ENCODE measurements at places on chromosomes 2 and 18.

DNA sequence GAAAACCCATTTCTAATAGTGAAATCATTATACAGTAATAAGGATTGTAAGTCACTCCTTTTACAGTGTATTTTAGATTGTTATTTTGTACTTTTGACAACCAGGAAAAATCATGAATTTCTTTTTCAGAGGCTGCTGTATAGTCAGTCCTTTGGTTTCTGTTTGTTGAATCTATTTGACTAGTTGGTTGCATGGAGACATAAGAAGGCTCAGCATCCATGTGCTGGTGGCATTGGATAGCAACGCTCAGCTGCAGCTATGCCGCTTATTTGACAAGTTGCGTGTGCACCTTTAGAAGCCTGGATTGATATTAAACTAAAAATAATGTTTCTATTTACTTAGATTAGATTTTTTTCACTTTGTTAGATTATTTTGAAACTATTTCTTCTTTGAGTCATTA, 254.1 kb upstream of the SYT4 start:
- no peak for DNase-seq

DNA sequence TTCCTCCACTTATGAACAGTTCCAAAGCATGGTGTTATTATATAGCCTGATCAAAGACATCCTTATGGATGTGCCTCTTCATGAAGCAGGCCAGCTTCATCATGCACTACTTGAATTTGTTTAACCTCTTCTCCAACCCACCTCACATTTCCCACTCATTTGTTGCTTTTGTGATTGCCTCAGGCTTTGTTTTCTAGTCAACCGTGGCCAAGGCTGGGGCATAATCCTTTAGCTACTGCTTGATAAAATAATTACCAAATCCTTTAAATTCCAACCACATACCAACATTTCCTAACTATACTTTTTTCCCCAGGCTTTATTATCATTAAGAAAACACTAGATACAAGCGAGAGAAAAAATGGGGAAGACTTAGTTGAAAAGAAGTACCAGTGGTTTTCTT, 39.6 kb upstream of the SCN1A start:
- no peak for DNase-seq

DNA sequence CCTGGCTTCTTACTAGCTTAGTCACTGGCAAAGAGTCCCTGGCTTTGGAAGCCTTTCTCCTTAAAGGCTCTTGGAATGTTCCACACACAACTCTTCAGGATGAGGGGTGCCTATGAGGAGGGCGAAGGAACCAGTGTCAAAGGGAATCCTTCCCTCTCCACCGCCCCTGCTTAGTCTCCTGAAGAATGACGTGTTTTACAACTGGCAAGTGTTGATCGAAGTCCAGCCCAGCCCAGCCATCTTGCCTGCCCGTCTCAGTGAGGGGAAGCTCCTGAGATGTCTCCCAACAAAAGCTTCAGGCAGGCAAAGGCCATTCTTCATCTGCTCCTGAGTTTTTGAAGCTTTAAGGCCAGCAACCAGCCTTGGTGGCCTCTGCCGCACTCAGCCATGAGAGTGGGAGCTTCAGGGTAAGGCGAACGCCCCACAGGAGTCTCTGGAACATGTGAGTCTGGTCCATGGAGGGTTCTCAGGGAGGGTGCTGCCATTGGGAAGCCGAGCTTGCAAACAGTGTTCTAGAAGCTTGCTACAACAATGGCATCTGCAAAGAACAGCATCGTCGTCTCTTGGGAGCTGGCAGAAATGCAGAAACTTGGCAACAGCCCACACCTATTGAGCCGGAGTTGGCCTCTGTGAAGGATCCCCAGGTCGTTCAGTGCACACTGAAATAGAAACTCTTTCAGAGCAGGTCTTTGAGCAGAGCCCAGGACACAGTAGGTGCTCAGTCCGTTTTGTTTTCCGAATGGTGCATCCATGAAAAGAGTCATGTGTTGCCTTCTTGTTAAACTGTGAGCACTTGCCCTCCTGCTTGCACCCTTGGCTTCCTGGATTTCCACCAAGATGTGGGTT, 220.7 kb downstream of the SEPTIN10 start:
- DNase-seq, result no peak

DNA sequence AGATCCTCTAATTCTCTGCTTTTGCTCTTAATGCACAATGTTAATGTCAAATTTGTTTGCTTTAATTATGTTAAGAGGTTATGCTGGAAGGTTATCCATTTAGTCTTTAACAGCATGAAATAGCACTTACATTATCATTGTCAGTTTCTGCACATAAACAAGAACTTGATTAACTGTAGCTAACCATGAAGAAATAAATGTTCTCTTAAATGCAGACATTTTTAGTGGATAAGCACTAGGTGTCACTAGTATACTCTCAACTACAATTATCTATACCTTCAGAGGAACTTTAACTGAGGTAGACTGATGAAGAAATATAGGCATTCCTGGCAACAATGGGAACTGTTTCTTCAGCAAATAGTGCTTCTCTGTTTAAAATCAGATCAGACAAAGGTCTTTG, 178.8 kb upstream of the CHST9 start:
- no peak for DNase-seq

DNA sequence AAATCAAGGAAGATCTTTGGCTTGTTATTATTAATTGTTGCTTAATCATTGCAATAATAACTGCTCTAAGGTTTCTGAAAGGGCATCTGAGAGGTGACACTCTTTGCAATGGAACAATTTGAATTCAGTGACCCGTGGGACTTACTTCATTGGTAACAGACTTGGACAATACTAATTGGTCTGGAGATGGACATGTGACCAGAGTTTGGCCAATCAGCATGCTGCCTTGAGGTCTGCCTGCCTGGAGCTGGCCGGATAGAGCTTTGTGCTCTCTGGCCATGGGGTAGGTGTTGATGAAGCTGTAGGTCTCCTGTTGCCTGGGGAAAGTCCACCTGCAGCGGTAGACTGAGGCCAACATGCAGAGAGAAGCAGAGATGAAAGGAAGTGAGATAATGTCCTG, 24.0 kb upstream of the VPS4B start:
- DNase-seq, result no peak

DNA sequence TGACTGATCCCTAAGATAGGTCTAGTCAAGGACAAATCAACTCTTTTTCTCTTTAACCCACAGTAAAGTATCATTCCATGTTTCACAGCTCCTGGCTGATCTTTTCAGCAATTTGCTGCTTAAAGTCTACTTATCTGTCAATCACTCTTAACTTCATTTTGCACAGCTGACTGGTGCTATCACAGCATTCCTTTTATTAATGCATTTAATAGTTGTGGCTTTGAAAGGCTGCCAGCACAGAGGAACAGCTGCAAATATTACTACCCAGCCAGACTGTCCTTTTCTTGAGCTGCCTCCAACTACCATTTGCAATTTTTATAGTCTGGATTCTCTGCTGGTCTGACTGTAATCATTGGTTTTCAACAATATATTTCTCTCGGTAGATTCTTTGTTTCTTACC, 303.5 kb downstream of the STK39 start:
- DNase-seq, result no peak

GRCh38 chr18:1618364-1618763, 713.7 kb downstream of the ADCYAP1 start:
- no peak for DNase-seq

GRCh38 chr2:98454500-98455235, 10.0 kb downstream of the INPP4A start:
- DNase-seq, result no peak

GRCh38 chr2:45833968-45834344, 182.5 kb downstream of the PRKCE start:
- DNase-seq, result no peak

- DNase-seq, result no peak
Measured at GRCh38 chr2:99504844-99505584, 15.2 kb upstream of the REV1 start.

DNA sequence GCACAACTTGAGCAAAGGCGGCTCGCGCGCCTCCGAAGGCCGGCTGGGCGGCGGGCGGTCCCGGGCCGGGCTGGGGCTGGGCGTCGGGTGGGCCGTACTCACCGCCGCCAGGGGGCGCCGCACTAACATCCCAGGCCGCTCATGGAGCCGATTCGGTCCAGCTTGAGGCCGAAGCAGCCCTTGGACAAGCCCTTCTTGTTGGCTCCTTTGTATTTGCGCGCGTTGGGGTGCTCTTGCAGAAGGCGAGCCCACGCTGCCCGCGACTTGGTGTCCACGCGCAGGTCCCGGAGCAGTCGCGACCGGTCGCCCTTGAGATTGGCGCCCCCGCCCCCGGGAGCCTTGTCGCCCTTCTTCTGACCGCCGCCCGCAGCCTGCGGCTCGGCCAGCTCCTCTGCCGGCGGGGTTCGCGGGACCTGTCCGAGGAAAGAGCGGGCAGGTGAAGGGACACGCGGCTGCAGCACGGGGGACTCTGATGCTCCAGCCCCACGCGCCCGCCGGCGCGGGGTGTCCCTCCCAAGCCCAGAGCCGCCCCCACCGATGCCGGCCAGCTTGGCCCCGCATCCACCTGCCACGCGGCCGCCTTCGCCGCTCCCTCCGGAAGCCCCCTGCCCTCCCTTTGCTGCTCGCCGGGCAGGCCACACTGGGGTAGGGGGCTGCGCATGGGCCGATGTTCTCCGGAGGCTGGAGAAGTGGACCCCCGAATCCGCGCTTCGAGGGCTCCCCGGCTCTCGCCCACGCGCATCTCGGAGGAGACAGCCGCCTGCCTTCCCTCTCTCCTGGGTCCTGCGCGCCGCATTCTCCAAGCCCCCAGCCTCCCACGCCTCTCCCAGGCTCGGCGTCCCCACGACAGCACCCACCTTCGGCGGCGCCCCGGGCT, 655 bp downstream of the NPPC start:
- peak; percentile 30 for DNase-seq

- DNase-seq, result no peak
Measured at GRCh38 chr2:136125236-136125635, 7.3 kb upstream of the CXCR4 start.
